ENCODE measurements at places on chromosomes 7 and 10. TPM values are rescaled to one million over a fixed set of nuclear protein-coding genes. Genes with fewer than 3 reads are reported as not detected.

Gene CFAP58
- total RNA-seq, result 0.29 TPM

DNA sequence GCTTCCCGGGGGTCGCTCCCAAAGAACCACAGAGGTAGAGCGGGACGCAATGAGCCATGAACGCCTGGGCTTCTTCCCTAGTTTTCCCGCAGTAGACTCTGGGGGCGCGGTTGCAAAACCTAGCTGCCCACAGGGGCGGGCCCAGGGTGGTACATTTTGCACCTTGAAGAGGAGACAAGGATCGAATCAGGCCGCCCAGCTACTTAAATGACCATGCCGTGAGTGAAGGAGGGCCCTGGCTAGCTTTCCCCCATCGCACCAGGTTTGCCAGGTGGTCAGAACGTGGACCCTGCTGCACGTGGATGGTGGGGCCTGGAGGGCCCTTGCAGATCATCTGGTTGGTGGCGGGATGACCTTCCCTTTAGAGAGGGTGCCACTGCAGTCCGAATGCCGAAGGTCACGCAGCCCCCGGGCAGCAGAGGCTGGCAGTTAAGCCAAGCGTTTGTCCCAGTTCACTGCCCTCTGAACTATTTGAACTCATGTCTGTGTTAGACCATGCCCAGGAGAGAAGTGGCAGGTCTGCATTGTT lies 604 bp upstream of the SHTN1 start:
- DNase-seq, result no peak

DNA sequence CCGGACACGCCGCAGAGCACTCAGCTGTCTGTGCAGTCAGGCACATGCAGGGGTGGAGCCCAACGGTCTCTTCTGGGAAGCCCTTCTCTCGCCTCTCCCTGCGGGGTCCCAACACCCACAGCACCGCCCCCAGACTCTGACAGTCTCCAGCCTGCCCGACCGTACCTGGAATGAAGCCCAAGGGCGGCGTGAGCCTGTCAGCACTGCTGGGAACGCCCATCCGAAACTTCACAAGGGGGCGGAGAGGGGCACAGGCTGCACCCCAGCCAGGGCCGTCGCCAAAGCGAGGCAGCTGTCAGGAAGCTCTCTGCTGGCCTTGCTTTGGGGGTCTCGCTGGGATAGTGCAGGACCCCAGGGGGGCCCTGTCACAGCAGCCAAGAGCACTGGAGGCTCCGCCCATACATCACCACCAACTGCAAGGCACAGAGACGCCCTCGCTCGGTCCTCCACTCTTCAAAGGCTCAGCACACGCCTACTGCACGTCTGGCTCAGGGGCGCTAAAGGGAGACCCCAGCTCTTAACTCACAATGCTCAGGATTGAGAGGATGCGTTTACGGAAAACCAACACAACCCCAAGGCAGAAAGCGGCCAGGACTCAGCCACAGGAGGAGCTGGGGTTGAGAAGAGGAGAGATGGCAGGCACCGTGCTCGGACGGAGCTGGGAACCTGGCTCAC lies 30.9 kb downstream of the MAD1L1 start:
- no peak for DNase-seq

Gene AKR1C4
- not detected for total RNA-seq

GRCh38 chr10:36677431-36677768 lies 448.0 kb upstream of the ANKRD30A start:
- DNase-seq, result no peak

Gene UNC5B
- total RNA-seq, result 0.65 TPM

DNA sequence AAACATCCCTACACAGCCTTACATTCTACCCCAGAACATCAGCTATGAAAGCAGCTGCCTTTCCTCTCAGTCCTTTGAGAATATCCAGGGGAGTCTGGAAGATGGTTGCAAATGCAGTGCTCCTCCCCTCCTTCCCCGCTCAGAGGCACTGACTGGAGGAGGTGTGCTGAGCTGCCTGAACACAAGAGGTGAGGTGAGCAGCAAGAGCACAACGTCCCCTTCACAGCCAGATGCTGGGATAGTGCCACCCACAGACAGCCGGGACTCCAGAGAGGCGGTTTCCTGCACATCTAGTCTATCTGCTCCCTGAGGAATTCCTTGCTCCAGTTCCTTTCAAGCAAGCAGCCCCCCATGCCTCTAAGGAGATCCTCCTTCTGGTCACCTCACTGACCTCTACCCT lies 74.2 kb downstream of the EZH2 start:
- DNase-seq, result no peak

GRCh38 chr10:58995058-58995596 lies 181.3 kb upstream of the PHYHIPL start:
- no peak for DNase-seq

Gene SHH
- 4.4 TPM for total RNA-seq

- no peak for DNase-seq
Observed at GRCh38 chr7:100019908-100020307, 4.5 kb downstream of the ZKSCAN1 start.

- DNase-seq, result no peak
Observed at GRCh38 chr7:36456548-36456947, 66.9 kb downstream of the ANLN start.

Gene AGAP6
- total RNA-seq, result 3.4 TPM

Gene THSD7A
- 2.0 TPM for total RNA-seq

- DNase-seq, result no peak
Observed at GRCh38 chr10:20954519-20954918, 57.4 kb upstream of the NEBL start.

DNA sequence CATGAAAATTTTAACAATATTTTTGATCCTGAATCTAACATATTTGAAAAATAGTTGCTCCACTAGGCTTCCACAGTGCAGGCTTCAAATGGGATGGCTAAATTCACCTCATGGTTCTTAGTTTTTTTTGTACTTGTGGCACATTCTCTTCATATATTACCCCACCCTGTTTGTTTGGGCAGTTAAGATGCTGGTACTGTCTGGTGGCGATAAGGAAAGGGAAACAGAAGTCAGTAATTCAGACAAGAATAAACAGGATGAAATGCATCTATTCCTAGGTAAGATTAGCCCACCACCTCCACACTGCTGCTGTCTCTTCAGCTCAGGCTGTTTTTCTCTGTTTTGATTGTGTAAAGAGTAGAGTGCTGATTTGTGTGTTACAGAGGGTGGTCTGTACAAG lies 44.2 kb downstream of the GLRX3 start:
- no peak for DNase-seq

DNA sequence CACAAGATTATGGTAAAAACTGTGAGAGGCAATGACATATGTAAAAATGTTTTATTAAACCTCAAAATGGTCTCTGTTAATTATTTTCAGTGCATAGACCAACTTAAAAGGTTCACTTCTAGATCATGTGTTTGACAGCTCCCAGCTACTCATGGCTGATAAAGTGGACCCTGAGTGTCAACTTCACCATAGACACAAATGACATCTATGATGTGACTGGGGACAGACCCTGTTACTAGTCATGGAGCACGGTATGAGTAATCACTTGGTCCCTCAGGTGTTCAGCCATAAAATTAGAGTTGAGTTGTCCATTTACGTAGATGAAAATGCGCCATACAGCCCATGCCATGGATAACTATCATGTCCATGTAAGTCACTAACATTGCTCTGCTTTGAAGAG lies 199.8 kb downstream of the ZNF365 start:
- no peak for DNase-seq

DNA sequence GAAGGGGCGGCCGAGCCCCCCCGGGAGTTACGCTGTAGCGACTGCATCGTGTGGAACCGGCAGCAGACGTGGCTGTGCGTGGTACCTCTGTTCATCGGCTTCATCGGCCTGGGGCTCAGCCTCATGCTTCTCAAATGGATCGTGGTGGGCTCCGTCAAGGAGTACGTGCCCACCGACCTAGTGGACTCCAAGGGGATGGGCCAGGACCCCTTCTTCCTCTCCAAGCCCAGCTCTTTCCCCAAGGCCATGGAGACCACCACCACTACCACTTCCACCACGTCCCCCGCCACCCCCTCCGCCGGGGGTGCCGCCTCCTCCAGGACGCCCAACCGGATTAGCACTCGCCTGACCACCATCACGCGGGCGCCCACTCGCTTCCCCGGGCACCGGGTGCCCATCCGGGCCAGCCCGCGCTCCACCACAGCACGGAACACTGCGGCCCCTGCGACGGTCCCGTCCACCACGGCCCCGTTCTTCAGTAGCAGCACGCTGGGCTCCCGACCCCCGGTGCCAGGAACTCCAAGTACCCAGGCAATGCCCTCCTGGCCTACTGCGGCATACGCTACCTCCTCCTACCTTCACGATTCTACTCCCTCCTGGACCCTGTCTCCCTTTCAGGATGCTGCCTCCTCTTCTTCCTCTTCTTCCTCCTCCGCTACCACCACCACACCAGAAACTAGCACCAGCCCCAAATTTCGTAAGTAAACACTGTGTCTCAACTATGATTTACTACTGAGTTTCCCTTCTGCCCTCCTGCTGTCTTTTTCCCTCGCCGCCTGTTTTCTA lies 666 bp downstream of the NRG3 start:
- DNase-seq, result no peak

GRCh38 chr7:140005341-140005740 lies 57.4 kb downstream of the PARP12 start:
- no peak for DNase-seq

DNA sequence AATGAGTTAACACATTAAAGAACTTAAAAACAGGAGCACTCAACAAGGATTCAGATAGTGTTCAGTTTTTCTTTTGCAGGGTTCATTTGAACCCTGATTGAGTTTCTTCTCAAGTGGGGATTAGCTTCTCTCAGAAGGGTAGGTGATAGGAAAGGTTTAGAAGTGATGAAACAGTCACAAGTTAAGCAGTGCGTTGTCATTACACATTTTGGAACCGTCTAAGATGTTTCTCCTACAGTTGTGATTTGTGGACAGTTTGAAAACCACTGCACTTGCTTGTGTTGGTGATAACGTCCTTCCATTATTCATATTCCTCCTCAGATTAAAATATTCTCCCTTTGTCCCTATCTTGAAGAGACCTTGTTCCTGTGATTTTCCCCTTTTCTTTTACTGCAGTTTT lies 2.7 kb downstream of the STMP1 start:
- no peak for DNase-seq

DNA sequence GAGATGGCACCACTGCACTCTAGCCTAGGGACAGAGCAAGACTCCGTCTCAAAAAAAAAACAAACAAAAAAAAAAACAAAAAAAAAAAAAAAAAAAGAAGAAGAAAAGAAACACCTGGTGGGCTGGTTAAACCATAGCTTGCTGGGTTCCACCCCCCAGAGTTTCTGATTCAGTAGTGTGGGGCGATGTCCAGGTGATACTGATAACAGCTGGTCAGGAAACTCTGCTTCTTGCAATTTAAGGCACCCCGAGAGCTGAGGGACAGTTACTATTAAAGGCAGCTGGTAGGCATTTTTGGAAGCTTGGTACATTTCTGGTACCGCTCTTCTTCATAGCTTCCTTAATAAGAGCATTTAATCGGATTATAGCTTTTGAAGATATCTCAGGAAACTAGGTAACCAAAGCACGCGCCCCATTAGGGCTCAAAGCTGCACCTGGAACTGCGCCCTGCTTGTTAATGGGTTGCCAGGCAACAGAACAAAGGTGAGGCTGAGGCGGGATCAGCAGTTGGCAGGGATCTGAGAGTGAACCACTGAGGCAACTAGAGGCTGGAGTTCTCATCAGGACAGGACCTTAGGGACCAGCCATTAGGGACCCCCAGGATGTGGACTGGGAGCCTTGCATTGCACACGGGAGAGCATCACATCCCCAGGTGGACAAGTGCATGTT lies 6.5 kb upstream of the SDK1 start:
- DNase-seq, result no peak

Gene AKR1E2
- total RNA-seq, result 2.2 TPM

Gene EPHB4
- total RNA-seq, result 70.3 TPM

- DNase-seq, result no peak
Observed at GRCh38 chr10:107727767-107728317, 563.3 kb upstream of the SORCS1 start.

Gene IGFBP1
- total RNA-seq, result 4.6 TPM

Gene DEPP1
- 7.4 TPM for total RNA-seq

DNA sequence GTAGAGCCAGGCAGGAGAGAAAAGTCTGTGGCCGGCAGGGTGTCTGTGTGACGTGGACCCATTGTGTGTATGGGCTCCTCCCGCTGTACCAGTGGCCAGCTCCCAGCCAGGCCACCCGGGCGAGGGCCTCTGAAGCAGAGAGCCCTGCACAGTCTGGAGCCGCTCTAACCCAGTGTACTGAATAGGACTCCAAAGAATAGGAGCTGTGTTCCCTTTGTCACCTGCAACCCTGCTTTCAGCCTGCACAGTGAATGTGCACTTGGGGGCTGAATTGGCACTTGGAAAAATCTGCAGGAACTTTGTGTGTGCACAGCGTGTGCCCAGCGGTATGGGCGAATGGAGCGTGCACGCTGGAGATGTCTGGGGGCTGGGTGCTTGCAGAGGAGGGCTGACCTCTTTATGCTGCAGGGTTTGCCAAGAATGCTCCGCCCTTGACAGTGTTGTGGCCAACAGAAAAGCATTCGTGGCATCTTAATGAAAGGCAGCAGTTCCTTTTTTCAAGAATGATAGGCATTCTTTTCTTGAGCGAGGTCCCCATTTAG lies 216.2 kb downstream of the AUTS2 start:
- no peak for DNase-seq

Gene COX19
- 5.4 TPM for total RNA-seq
